ENCODE measurements at places on chromosomes 11 and 22.

GRCh38 chr11:88779577-88779976, 286.2 kb downstream of the GRM5 start:
- DNase-seq = no peak

DNA sequence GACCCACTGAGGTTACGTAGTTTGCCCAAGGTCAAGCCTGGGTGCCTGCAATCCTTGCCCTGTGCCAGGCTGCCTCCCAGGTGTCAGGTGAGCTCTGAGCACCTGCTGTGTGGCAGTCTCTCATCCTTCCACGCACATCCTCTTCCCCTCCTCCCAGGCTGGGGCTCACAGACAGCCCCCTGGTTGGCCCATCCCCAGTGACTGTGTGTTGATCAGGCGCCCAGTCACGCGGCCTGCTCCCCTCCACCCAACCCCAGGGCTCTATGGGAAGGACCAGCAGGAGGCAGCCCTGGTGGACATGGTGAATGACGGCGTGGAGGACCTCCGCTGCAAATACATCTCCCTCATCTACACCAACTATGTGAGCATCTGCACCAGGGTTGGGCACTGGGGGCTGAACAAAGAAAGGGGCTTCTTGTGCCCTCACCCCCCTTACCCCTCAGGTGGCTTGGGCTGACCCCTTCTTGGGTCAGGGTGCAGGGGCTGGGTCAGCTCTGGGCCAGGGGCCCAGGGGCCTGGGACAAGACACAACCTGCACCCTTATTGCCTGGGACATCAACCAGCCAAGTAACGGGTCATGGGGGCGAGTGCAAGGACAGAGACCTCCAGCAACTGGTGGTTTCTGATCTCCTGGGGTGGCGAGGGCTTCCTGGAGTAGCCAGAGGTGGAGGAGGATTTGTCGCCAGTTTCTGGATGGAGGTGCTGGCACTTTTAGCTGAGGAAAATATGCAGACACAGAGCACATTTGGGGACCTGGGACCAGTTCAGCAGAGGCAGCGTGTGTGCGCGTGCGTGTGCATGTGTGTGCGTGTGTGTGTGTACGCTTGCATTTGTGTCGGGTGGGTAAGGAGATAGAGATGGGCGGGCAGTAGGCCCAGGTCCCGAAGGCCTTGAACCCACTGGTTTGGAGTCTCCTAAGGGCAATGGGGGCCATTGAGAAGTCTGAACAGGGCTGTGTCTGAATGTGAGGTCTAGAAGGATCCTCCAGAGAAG, 1.6 kb downstream of the GSTP1 start:
- no peak for DNase-seq

DNA sequence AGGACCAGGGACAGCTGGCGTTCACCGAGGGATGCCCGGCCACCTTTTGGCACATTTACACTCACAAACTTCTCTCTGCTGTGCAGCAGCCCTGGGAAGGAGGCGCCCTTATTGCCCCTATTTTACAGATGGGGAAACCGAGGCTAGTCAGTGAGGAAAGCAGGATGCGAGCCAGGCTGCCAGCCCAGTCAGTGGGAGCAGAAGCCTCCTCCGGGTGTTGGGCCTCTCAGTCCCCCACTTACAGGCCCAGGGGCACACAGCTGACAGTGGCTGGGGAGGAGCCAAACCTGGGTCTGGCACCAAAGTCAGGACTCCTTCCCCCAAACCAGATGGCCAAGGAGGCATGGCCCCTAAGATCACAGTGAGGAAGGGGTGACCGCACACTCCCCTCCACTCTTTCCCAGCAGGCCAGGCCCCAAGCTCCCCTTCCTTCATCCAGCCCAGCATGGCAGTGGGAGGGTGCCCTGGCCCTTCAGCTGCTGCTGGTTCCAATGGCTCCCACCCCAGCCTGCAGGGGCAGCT, 121.4 kb upstream of the ANO1 start:
- DNase-seq = no peak

GRCh38 chr11:120180551-120181232, 30.1 kb upstream of the OAF start:
- no peak for DNase-seq

- DNase-seq = no peak
Observed at GRCh38 chr22:16959345-16959930, 48.6 kb downstream of the GAB4 start.

DNA sequence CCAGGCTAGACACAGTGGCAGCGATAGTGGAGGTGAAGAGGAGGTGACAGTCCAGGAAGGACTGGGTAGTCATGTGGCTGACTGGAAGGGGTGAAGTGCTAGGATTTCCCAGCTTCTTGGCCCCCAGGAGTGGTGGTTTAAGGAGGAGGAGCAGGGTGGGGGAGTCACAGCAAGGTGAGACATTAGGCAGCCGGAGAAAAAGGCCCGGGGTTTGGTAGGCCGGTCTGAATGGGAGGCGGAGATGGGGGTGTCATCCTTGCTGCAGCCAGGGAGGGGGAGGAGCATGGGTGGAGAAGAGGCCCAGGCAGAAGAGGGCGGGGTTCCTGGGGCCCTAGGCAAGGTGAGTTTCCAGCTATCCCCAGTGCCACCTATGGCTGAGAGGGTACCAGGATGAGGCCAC, 6.1 kb downstream of the SIPA1 start:
- no peak for DNase-seq

- no peak for DNase-seq
Observed at GRCh38 chr22:23548501-23549197, 31.4 kb downstream of the IGLL1 start.

DNA sequence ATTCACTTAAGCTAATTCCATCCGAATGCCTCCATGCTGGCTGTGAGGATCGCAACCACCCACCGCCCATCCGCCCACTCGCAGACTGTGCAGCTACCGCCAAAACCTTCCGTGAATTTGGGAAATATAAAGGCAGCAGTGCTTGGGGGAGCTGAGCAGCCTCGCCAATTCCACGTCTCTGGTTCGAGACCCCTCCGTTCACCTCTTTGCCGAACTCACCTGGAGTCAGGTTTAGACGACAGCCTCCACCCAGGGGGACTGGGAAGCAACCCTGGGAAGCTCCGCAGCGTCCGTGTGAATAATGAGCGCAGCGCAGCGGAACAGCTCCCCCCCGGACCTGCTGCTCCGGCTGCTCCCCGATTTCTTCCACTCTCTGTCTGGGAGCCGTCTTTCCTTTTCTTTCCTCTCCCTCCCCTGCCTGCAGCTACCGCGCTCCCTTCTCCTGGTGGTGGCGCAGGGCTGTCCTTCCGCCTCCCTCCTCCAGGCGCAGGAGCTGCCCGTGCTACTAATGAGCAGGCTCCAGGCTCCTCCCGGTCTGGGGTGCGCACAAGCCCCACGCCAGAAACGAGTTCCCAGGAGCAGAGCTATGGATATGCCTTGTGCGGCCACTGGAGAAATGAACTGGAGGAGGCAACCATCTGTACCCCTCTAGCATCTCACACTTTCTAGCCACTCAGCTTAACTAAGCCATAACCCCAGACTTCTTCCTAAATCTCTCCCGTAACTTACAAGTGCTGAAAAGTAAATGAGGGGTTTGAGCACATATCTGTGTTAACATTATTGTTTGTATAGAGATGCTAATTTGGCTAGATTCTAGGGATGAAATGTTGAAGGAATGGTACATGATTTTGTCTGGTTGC, 107.3 kb downstream of the XKR3 start:
- no peak for DNase-seq

- no peak for DNase-seq
Observed at GRCh38 chr11:62958547-62959421, 26.0 kb downstream of the SLC22A6 start.

DNA sequence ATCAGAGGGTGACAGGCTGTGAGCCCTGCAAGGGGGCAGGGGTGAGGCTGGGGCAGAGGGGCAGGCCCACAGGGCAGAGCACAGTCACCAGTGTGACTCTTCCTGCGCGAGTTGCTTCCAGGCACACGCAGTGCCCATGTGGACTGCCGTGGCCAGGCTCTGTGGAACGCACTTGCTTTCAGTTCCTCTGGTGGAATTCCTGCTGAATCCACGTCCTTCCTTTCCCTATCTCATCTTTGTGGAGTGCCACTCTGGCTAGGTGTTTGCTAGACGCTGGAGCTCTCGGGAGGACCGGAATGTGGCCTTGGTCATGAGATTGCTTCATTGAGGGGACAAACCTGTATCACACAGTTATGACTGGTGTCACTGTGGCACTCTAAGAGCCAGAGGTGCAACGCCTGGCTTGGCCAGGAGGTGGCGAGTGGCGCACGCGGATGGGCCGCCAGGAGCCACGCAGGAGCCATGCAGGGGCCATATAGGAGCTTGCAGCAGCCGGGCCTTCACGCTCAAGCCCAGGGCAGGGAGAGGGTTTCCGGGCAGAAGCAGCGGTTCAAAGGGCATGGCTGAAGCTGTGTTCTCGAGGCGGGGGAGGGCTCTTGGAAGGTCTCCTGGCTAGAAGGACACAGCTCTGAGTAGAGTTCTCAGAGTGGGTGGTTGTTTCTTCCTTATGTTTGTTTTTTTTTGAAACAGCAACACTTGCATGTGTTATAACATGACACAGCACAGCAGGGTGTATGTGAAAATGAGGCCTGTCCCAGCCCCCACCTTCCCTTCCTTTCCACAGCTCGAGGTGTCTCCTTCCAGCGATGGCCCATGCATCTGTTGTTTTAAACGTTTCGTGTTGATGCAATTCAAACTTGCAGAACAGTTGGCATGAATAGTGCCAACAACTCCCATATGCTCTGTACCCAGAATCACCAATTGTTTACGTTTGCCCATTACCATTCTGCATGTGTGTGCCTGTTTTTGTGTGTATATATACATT, 36.2 kb downstream of the TBC1D22A start:
- no peak for DNase-seq

GRCh38 chr11:69642913-69643632, 2.1 kb downstream of the CCND1 start:
- no peak for DNase-seq

DNA sequence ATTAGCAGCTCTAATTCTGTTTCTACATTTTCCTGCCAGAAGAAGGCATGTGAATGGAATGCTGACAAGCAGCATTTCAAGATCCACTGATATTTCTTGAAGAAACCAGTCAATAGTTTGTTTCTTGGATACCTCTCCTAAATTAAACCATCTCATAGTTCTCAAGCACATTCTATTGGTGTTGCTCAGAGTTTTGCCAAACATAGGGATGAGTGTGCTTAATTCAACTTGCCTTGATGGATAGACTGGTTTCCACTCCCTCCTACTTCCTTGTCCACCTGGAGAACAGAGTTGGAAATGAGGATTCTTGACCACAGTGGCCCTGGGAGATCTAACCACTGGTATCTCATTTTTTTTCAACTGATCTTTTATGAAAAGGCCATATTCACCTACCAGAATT, 29.8 kb upstream of the DDX10 start:
- DNase-seq = no peak

GRCh38 chr11:63490551-63491239, at the start of gene PLAAT5:
Gene PLAAT5 (minus strand): TSS chr11:63491167. CDS start chr11:63491034, 133 bp downstream.
- no peak for DNase-seq

- no peak for DNase-seq
Observed at GRCh38 chr11:35035894-35036408, 103.0 kb upstream of the CD44 start.

DNA sequence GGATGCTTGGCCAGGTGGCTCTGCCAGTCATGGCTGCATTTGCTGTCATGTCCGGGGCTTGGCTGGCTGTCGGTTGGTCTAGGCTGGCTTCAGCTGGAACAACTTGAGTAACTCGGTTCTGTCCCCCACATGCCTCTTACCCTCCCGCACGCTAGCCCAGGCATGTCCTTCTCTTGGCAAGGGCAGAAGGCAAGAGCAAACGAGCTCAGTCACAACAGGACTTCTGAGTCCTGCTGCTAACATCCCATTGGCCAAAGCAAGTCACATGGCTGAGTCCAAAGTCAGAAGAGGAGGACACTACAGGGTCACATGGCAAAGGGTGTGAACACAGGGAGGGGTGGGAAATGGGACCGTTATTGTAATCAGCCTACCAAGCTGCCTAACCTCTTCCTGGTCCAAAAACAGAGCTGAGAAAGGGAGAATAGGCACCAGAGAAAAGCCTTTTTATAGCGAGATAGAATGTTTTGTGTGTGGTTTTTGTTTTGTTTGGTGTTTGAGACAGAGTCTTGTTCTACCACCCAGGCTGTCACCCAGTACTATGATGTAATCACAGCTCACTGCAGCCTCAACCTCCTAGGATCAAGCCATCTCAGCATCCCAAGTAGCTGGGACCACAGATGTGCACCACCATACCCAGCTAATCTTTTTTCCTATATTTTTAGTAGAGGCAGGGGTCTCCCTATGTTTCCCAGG, 81.9 kb downstream of the MN1 start:
- no peak for DNase-seq

GRCh38 chr11:117678658-117679406, 118.2 kb downstream of the DSCAML1 start:
- no peak for DNase-seq

DNA sequence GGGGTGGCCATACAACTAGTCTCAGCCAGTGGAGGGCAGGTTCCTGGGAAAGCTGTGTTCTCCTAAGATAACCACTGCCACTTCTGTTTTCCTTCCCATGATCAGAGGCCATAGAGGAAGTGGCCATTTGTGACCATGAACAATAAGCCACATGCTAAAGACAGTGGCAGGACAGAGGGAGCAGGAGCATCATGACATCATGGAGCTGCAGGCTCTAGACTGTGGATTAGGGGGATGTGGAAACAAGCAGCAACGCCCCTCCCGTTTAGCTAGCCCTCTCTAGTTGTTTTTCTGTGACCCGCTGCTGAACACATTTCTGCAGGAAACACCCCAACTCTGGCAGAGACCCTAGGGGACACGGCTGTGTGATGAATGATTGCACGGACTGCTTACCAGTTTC, 195.0 kb upstream of the NECTIN1 start:
- DNase-seq = no peak

DNA sequence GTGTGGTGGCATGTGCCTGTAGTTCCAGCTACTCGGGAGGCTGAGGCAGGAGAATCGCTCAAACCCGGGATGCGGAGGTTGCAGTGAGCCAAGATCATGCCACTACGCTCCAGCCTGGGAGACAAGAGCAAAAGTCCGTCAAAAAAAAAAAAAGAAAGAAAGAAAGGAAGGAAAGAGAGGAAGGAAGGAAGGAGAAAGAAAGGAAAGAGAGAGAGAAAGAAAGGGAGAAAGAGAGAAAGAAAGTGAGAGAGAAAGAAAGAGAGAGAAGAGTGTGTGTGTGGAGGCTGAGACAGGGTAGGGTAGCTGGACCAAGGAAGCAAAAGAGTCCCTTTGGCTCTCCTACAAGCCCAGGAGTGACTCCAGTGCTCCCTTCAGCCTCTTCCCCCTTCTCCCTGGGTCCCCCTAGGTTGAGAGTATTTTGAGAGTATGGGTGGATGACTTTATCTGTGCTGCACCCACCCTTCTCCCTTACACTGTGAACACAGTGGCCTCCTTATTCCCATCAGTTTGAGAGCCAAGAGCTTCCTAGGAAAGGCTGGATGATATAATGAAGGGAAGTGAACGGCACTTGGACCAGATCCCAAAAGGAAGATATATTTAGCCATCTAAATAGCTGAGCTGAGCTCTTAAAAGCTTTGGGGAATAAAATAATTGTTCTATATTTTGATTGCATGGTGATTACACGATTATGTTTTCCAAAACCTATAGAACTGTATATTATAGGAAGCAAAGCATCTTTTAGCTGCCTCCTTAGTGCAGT, 9.5 kb upstream of the DENND5A start:
- no peak for DNase-seq
